Activated B cell treated with CpG ODN at 0.5 μM for 24 hours (primary cell): ENCODE measurements at places on chromosomes 11 and 22. TPM values are rescaled to one million over a fixed set of nuclear protein-coding genes. Genes with fewer than 3 reads are reported as not detected.

The YDJC gene
- 46.1 and 51.4 TPM in 2 replicates for total RNA-seq

The C11orf87 gene
- total RNA-seq = not detected in 2 replicates

The NAT10 gene
- total RNA-seq = 107 and 120 TPM in 2 replicates

The P4HA3 gene
- total RNA-seq = not detected in 2 replicates

The RHOD gene
- 0.32 TPM in 1 of 2 replicates, not detected in the other for total RNA-seq

The ACTN3 gene
- 0.10 TPM in 1 of 2 replicates, not detected in the other for total RNA-seq
